ENCODE measurements at places on chromosomes 6 and 20. TPM values are rescaled to one million over a fixed set of nuclear protein-coding genes. Genes with fewer than 3 reads are reported as not detected.

Gene MTFR2
- 12.8 TPM for total RNA-seq

Gene ZNF311
- total RNA-seq = 0.07 TPM

Gene DCDC2
- 3.2 TPM for total RNA-seq

Gene C6orf141
- total RNA-seq = 19.8 TPM

Gene PROKR2
- total RNA-seq = not detected

Gene TMEM74B
- 3.2 TPM for total RNA-seq

Gene TUBB2B
- 13.4 TPM for total RNA-seq

Gene TRIM26
- 25.8 TPM for total RNA-seq

Gene MGME1
- 43.1 TPM for total RNA-seq

Gene ZNF292
- total RNA-seq = 4.0 TPM

Gene TRIM10
- not detected for total RNA-seq

Gene TMC2
- not detected for total RNA-seq

Gene GLP1R
- total RNA-seq = not detected

Gene TRIM31
- 1.2 TPM for total RNA-seq

Gene PRKN
- total RNA-seq = 0.02 TPM

Gene SLC22A2
- not detected for total RNA-seq

Gene TFAP2D
- total RNA-seq = not detected

Gene ECI2
- 75.1 TPM for total RNA-seq

Gene SPAG4
- total RNA-seq = 6.6 TPM

Gene OR2J3
- total RNA-seq = not detected

Gene TRIM39
- 7.1 TPM for total RNA-seq

Gene COX4I2
- total RNA-seq = not detected

Gene GABRR2
- 0.05 TPM for total RNA-seq

Gene KHDC1L
- 0.40 TPM for total RNA-seq

Gene BPI
- not detected for total RNA-seq

Gene CCHCR1
- total RNA-seq = 6.5 TPM

Gene MSH5
- total RNA-seq = 15.5 TPM

Gene PAX1
- 0.05 TPM for total RNA-seq

Gene FAM217A
- total RNA-seq = not detected

Gene CFB
- 2.4 TPM for total RNA-seq

Gene DEF6
- total RNA-seq = 0.03 TPM

Gene CBLN4
- total RNA-seq = not detected

Gene ENPP3
- total RNA-seq = not detected

Gene NOTCH4
- total RNA-seq = 0.36 TPM

Gene ERVFRD-1
- total RNA-seq = not detected

Gene SLC22A7
- not detected for total RNA-seq

Gene TRERF1
- 8.0 TPM for total RNA-seq

Gene ZNF165
- 1.1 TPM for total RNA-seq

Gene ARFGEF2
- total RNA-seq = 13.5 TPM

Gene SLC35D3
- total RNA-seq = 0.05 TPM

Gene B4GALT5
- total RNA-seq = 60.1 TPM

Gene OOEP
- not detected for total RNA-seq

Gene EEF1E1
- total RNA-seq = 61.2 TPM

Gene MEI4
- total RNA-seq = not detected

Gene ABCF1
- 53.7 TPM for total RNA-seq

Gene GRIK2
- 0.34 TPM for total RNA-seq

Gene ETV7
- 0.14 TPM for total RNA-seq

Gene ACTL10
- not detected for total RNA-seq

Gene SLC22A23
- 10.3 TPM for total RNA-seq

Gene ZBTB12
- 5.3 TPM for total RNA-seq

All from A549 treated with CORT108297 at 1 μM for 4 hours (cell line).